ENCODE measurements at places on chromosomes 13 and 19.

DNA sequence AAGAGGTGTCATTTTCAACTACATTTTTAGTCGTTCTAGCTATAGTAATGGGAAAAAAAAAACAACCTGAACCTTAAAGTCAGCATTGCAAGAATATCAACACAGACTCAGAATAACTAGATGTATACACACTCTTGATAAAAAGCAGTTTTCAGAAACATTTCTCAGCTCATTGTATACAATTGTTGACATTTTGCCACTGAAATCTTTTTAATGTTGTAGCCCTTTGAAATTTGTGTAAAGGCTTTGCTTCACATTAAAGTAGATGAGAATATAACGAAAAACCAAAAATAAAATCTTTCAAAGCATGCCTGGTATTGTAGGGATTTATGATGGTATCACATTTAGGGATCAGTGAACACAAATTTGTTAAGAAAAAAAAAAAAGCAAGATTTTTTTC lies 87.2 kb upstream of the SLC10A2 start:
- no peak for DNase-seq

- DNase-seq: peak; percentile 93
Observed at GRCh38 chr19:8569066-8569771, 8.0 kb downstream of the MYO1F start.

- no peak for DNase-seq
Observed at GRCh38 chr13:45490068-45490467, 25.3 kb downstream of the COG3 start.

GRCh38 chr19:41691268-41691970 lies 3.3 kb upstream of the CEACAM7 start:
- no peak for DNase-seq

DNA sequence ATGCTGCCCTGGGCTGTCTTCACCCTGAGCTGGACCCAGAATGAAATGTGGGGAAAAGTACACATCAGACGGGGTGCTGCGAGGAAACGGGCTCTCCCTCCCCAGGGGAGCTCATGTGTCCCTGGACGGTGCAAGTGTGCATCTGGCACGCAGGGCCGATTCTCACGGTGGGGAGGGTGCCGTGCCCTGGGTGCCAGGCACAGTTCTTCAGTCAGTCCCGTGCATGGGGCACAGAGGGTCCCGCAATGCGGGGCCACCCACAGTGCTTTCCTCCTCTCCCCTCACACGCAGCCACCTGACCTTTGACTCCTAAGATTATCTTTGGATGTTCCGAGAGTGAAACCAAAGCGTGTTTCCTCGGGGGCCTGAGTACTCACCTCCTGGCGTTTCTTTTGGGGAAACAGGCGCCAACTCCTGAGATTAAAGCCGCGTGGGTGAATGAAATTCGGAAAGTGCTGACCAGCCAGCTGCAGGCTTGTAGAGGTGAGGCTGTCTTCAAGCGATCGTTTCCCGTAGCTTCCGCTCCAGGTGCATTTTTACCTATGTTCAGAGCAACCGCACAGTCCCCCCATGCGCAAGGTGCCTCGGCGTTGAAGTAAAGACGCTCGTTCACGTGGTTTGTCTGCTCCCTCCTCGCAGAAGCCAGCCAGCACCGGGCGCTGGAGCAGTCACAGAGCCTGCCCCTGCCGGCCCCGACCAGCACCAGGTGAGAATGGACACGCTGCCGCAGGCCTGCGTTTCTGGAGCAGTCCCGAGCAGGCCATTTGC lies 17.5 kb upstream of the F7 start:
- no peak for DNase-seq

- no peak for DNase-seq
Observed at GRCh38 chr19:46000491-46001246, 5.4 kb downstream of the CCDC61 start.

- peak; percentile 93 for DNase-seq
Observed at GRCh38 chr13:23673354-23673753, 103.1 kb downstream of the TNFRSF19 start.

GRCh38 chr19:30006207-30006606 lies 64.2 kb downstream of the URI1 start:
- no peak for DNase-seq

- DNase-seq: no peak
Observed at GRCh38 chr13:65964672-65965071, 1265.5 kb downstream of the PCDH9 start.

GRCh38 chr13:91368676-91369440 lies 21.4 kb downstream of the MIR17HG start:
- DNase-seq: no peak

- no peak for DNase-seq
Observed at GRCh38 chr13:88063741-88064140, 392.6 kb downstream of the SLITRK5 start.

GRCh38 chr13:40252241-40252640 lies 414.2 kb downstream of the FOXO1 start:
- no peak for DNase-seq

DNA sequence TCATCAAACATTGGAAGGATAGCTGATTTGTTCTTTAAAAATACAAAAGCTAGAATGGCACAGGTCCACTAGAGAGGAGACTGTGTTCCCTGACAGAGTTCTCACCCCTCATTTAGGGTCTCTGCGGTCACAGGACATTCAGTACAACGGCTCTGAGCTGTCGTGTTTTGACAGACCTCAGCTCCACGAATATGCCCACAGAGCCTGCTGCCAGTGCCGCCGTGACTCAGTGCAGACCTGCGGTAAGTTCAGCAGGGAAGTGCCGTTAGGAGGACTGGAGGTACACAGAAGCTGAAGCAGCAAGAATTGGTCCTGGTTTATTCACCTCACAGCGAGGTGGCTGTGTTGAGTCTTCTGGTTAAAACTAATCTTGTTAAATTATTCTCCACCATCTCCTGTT lies 90.0 kb downstream of the TNFRSF19 start:
- no peak for DNase-seq

DNA sequence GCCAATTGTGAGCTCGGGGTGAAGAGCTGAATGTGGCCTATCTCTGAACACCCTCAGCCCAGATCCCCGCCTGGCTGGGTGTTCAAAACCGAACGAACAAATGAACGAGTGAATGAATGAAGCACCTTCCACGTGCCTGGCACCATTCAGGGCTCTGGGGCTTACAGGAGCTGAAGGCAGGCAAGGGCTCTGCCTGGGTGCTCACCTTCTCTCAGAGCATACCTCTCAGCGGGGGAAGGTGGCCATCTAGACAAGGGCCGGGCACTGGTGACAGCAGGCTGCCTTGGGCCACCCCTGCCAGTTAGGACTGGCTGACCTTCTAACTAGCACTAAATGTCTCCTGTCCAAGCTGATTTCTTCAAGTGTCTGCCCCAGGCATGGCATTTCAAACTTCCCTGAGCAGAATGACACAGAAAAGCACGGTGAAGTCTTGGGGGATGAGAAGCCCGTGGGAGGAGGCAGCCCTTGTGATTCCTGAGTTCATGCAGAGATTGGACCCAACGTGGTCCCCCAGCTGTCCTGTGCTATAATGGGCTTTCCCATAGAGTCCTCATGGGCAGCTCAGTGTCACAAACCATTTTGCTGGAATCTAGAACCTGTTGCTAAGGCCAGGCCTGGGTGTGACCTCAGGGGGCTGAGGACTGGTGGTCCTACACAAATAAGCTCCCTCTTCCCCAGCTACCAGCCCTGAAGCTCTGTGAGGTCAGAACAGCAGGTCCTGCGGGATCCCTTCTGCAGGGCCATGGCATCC lies 27.9 kb upstream of the VSTM2B start:
- DNase-seq: no peak

DNA sequence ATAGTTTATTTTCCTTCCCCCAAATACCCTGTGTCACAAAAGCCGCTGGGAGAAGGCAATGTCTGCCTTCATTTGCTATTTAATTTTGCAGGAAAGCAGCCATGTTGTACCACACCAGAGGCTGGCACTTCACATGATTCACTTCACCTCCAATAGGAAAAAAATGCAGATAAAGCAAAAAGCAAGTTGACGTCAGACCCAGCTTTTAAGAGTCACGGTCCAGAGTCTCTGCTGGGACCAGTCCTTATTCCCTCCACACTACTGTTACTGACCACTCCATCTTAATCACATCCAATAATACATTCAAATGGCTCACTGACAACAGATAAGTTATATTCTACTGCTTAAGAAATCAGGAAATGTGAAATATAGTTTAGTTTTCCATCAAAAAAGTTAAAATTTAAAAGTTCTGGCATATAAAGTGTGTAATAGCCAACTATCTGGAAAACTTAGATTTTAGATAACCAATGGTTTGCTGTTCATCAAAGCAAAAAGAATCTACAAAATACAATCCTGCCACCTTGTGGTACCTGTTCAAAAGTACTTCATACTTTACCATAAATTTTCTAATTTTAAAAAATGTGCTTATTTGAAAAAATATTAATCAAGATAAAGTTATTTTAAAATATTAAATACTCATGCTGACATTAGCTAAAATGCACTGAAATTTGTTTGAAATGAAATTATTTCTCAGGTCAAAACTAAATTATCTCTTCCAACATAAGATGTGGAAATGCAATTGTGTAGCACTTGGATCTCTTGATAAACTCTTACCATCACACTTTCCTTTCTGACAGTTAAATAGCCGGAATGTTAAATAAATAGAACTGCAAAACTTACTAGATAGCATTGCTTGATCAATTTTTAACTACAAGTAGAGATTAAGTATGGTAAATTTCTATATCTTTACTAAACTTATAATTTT lies 97.3 kb downstream of the SERP2 start:
- DNase-seq: no peak

DNA sequence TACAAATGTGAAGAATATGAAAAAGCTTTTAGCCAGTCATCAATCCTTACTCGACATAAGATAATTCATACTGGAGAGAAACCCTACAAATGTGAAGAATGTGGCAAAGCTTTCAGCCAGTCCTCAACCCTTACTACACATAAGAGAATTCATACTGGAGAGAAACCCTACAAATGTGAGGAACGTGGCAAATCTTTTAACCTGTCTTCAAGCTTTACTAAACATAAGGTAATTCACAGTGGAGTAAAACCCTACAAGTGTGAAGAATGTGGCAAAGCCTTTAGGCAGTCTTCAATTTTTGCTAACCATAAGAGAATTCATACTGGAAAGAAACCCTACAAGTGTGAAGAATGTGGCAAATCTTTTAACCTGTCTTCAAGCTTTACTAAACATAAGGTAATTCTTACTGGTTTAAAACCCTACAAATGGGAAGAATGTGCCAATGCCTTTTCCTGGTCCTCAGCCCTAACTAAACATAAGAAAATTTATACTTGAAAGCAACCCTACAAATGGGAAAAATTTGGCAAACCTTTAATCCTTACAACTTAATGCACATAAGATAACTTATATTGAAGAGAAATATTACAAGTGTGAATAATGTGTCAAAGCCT lies 74.1 kb upstream of the ZNF681 start:
- DNase-seq: no peak

GRCh38 chr13:43514311-43514710 lies 272.5 kb downstream of the ENOX1 start:
- DNase-seq: no peak

GRCh38 chr13:111856571-111856970 lies 210.4 kb upstream of the SOX1 start:
- no peak for DNase-seq

- no peak for DNase-seq
Observed at GRCh38 chr19:16023146-16023915, 53.0 kb upstream of the TPM4 start.

DNA sequence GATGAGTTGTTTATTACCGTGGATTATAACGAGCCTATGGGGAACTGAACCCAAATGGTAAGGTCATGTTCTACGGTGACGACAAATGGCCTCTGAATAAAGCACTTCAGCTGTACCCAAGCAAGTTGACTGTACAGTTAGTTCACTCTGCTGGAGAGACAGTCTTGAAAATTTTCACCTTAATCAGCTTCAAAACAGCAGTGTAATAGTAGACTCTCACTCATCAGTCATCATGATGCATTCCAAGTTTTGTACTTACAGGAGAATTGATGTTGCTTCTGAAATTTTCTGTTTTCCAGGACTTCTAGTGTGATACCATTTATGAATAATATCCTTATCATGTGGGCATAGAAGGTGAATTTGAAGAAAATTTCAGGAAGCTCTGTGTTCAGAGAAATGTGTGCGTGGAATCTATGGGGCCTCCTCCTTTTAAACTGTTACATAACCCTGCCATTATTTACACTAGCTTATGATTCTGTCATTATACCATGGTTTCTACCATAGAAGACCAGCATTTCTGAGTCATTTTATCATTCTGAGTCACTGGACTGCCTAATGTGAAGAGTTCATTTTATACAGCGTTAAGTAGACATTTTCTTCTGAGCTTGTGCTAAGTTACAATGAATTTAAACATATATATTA lies 96.9 kb downstream of the WDFY2 start:
- peak; percentile 62 for DNase-seq

DNA sequence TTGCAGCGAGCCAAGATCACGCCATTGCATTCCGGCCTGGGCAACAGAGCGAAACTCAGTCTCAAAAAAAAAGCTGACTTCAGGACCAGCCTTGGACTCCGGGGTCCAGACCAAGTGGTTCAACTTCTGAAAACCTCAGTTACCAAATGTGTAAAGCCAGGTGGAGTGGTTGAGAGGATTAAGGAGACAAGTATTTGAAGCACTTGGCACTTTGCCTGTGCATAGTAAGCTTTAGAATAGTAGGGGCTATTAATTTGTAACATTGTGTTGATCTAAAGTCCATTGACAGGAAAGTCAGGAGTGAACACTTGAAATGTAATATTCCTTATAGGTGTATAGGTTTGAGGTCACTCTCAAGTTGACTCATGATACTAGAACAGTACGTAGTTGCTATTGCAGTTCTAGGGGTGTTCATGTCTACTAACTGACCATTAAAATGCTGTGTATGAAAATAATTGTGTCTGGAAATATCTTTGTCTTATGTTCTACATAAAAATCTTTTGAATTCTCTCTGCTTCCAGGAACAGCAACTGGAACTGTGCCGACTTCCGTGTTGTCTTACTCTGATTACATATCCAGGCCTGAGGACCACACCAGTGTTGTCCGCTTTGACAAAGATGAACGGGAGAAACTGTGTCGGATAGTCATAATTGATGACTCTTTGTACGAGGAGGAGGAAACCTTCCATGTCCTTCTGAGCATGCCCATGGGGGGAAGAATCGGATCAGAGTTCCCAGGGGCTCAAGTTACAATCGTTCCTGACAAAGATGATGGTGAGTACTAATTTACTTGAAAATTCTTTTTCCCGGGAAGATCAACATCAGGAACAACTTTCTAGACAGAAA lies 97.4 kb downstream of the FREM2 start:
- DNase-seq: no peak

DNA sequence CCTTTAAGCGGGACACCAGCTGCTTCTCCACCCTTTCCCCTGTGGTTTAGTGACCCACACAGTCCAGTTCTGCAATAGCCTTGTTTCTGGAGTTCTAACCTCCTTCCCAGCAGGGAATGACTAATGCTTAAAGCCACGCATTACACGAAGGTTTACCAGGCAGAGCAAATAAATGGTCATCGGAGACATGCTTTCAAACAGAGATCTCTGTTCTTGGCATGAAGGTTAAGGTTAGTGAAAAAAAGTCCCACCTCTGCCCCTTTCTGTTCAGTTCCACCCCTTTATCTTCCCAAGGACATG lies 25.3 kb upstream of the MEDAG start:
- peak; percentile 83 for DNase-seq

- DNase-seq: no peak
Observed at GRCh38 chr19:45958769-45959516, 14.7 kb downstream of the NOVA2 start.

Measured in non-pigmented ciliary epithelial cell (primary cell).